ENCODE measurements at places on chromosomes 3 and 15.
A peak's percentile ranks its signal among the peaks of the same experiment; 100 is the strongest.

DNA sequence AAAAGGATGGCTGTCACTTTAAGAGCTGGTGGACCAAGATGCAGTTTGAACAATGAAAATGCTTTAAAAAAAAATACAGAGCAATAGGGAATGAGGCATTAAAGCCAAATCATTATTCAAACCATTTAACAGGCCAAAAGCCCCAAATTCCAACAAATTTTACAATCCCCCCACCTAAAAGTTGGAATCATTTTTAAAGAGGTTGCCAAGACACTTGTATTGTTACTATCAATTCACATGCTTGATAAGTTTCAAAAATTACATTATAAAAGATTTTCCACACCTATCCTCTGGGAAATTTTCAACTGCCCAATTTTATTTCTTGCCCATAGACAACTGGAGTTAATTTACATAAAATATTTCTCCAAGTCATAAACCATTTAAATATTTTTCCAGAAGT is 192.3 kb upstream of the ARHGEF26 start:
- no peak for DNase-seq

DNA sequence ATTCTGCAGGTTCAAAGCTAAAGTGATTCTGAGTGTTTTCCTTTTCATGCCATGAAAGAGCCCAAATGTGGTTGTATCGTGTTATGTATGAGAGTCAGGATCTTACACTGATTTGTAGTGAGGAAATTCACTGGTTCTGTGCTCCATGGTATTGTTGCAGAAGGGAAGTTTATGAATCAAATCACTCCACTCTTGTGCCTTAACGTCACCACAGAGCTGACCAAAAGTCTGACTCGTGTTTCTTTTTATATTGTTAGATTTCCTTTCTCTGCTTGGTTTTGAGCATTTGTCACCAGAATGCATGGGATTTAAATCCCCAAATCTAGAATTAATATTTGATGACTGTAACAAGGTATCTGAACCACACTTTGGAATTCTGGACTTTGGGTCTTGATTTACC is 29.1 kb upstream of the SLC30A4 start:
- DNase-seq = no peak

- DNase-seq = no peak
These were observed 22.1 kb downstream of the AMOTL2 start for GRCh38 chr3:134352031-134352671.

- no peak for DNase-seq
These were observed 160.0 kb downstream of the IL5RA start for GRCh38 chr3:2950159-2950558.

- DNase-seq = no peak
These were observed 379.3 kb downstream of the NTRK3 start for GRCh38 chr15:87877114-87877810.

DNA sequence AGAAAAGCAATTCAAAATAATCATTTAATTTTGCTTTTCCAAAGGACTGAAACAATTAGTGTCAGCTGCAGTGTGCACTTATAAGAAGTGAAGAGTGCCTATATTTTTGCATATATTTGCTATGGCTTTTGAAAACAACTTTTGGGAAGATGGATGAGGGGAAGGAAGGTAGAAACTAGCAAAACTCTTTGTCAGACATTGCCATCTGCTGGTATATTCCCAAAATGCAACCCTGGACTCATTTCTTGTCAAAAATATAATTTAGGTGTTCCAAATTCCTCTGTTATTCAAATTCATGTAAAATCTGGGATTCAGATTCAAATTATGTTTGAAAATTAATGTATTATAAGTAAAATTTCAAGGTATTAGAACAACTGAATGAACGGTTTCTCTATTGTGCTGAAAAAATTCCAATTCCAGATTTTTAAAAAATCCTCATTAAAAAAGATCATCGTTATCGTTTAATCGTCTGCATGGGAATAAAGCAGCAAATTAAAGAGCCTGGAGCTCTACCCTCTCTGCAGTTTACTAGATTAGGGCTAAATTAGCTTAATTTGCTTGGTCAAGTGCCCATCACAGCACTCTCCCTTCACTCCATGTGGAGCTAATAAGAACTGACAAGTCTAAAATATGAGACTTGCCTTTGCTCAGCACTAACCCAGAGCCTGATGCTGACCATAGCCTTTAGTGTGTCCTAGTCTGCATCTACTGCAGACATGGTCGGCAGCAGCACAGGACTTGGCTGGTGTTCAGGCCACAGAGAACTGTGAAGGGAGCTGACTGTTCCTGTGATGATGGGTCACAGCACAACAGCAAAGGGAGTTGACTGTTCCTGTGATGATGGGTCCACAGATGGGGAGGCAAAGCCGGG is 67.9 kb upstream of the MITF start:
- peak; percentile 23 for DNase-seq

DNA sequence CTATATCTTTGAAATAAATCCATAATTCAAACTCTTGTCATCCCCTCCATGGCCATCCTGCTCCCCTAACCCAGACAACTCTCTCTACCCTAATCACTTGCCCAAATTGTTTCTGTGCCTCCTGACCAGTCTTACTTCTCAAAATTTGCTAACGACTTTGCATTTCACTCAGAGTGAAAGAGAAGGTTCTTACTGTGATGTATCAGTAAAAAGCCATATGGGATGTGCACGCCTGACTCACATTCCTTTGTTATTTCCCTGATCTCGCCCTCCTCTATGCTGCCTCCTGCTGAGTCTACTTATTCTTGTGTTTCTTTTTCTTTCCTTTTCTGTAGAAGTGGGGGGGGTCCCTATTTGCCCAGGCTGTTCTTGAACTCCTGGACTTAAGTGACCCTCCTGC is 487.2 kb upstream of the FRG2C start:
- DNase-seq = no peak

DNA sequence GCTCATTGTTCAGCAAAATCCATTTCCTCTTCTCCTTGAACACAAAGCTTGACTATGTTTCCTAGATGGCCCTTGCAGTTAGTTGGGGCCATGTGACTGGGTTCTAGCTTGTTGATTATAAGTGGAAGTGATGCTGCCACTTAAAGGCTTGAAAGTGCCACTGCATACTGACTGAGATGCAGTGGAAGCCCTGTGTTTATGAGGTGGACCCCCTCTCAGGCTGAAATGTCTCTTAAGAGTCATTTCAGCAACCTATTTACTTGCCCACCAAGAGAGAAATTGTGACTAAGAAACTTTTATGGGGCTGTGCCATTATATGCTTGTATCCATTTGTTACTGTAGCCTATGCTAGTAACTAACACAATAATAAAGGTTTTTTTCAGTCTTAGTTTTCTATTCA is 8.4 kb upstream of the ANP32A start:
- no peak for DNase-seq

- no peak for DNase-seq
These were observed 34.6 kb downstream of the MYO5C start for GRCh38 chr15:52261026-52261425.

DNA sequence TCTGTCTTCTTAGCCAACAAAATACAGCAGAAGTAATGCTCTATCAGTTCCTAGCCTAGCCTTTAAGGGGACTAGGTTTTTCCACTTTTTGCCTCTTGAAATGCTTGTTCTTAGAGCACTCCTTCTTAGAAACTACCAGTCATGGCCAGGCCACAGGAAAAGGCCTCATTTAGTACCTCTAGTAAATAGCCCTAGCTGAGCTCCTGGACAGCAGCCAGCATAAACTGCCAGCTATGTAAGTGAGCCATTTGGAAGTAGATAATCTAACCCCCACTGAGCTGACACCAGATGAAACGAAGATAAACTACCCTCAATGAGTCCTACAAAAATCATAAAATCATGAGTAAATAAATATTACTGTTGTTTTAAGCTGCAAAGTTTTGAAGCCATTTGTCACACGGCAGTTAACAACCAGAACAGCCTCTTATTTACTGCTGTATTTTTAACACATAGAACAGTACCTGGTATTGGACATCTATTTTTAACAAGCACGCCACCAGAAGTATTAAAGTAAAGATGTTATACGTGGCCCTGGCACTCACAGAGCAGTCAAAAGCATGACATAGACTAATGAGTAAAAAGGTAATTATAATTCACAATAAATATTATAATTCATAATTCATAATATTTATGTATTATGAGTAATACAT is 12.0 kb downstream of the TBC1D5 start:
- no peak for DNase-seq

GRCh38 chr3:100057716-100058575 is 56.4 kb downstream of the FILIP1L start:
- DNase-seq = no peak
